GM13977 (cell line): ENCODE measurements at places on chromosomes 3 and 15.
A peak's percentile ranks its signal among the peaks of the same experiment; 100 is the strongest.

DNA sequence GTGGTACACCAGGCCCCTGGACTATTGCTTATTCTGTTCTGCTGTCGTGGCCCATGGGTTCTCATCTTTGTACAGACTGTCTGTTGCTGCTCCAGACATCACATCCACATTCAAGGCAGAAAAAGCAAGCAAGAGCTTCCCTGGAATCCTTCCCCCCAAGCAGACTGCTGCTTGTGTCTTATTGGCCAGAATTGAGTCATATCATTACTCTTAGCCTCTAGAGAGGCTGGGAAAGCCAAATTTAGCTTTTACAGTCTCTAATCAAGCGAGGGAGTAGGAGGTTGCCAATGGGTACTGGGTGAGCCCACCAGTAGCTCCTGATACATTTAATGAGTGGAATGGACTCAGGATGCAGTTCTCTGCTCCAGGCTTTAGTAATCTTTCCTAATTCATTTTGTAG is 39.4 kb downstream of the RAB6B start:
- DNase-seq = no peak

- DNase-seq = no peak
Observed at GRCh38 chr15:68603951-68604350, 25.2 kb downstream of the CORO2B start.

GRCh38 chr3:56903231-56903782 is 101.6 kb upstream of the ARHGEF3 start:
- no peak for DNase-seq

- DNase-seq = peak; percentile 25
Observed at GRCh38 chr3:3074551-3075257, 35.5 kb downstream of the IL5RA start.

DNA sequence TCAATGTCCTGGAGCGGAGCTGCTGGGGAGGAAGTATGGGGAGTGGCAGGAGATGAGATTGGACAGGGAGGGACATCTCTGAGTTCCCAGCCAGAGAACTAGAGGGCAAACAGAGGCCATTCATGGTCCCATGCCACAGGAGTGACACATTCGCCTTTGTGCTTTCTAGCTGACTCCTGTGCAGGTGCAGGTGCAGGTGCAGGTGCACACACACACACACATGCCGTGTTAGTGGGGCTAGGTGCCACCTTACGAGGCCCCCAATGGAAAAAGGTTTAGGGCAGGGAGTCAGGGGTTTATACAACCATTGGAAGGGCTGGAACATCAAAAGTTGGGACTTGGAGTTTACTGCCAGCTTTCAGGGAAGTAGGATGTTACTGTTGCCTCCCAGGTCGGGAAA is 52.0 kb downstream of the TPRA1 start:
- no peak for DNase-seq
